ENCODE measurements at places on chromosomes 2 and 18.

- DNase-seq = no peak
Observed at GRCh38 chr2:42858140-42859005, 66.0 kb upstream of the HAAO start.

- no peak for DNase-seq
Observed at GRCh38 chr2:171547720-171548119, 25.4 kb downstream of the CYBRD1 start.

DNA sequence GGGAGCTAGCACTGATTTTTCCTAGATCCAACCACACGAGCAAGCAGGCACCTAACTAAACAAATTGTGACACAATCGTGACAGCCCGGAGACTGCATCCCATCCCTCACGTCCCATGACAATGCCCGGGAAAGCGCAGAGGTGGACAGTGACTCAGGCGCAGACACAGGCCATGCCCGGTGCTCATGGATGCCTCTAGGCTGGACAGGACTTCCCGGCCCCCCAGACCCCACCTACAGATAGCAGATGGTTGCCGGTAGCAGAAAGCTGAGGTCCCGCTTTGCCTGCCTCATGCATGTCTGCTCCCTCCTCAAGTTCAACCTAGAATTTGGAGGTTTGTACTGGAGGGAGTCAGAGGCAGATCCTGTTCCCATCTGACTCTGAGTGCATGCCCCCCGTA, 81.0 kb downstream of the TPO start:
- no peak for DNase-seq

DNA sequence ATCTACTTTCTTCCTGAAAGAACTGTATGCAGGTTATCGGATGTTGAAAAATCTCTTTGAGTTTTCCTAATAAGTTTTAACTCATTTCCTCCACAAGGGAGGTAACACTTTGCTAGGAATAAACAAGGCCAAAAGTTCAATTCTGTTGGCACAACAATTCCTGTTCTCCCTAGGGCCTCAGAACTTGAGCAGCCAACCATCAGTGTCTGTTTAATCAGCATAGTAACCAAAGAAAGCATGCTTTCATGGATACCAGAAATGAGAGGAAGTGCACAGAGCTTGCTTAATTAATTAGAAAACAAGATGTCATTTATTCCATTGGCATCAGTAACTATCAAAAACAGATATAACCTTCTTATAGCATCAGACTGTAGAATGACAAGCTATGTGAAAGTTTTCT, 503.2 kb upstream of the CNTNAP5 start:
- no peak for DNase-seq

DNA sequence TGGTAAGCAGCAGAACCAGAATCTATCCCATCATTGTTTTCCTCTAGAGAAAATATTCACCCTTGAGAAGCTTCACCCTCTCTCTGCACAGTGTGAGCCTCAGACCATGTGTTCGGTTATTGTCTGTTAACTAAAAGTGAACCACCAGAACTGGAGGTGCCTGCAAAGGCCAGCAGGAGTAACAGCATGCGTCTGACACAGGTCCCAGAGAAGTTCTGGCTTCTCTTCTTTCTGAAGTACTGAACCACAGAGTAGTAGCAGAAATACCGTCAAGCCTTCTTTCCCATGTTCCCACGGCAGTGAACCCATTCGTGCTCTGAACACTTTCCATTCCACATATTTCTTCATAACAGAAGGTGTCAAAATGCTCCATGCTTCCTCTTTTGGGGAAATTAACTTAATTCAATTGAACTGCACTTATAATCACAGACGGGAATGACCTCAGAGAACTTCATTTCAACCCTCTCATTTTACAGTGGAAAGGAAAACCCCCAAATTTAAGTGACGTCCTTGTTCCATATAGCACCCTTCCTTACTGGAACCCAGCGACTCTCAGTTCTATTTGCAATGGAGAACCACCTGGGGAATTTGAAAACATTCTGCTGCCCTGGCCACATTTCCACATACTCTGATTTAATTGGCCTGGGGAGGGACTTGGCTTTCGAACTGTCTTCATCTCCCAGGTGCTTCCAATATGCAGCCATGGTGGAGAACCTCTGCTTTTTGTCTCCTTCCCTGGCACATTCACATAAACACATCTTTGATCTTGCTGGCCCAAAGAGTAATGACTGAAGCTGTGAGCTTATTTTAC, 519.1 kb downstream of the RNF144A start:
- no peak for DNase-seq

DNA sequence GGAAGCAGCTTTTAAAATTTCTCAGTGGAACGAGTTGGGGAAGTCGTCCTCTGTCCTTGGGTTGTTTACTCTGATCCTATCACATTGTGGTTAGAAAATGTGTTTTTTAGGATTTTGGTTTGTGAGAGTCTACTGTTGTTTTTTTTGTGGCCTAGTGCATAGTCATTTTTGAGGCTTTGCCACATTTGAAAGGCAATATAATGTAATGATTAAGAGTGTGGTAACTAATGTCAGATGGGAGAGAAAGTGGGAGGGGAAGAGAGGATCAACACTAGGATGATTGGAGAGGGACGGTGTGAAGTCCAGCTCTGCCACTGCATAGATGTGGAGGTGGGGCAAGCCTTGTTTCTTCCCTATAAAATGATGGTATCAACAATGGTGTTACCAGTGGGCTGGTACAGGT, 8.5 kb downstream of the SP140L start:
- DNase-seq = no peak

DNA sequence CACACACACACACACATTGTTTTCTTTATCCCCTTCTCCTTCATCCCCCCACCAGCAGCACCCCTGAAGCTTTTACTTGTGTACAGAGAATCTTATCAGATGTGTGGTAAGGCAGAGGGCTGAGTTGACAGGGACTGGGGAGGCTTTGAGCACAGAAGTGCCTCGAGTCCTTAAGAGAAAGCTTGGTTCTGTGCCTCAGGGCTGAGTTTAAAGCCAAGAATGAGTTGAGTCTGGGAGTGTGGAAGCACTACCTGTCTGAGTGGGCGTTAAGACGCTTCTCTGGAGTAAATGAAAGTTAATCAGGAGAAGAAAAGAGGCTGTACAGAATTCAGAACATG, 2.7 kb downstream of the ID2 start:
- DNase-seq = no peak

DNA sequence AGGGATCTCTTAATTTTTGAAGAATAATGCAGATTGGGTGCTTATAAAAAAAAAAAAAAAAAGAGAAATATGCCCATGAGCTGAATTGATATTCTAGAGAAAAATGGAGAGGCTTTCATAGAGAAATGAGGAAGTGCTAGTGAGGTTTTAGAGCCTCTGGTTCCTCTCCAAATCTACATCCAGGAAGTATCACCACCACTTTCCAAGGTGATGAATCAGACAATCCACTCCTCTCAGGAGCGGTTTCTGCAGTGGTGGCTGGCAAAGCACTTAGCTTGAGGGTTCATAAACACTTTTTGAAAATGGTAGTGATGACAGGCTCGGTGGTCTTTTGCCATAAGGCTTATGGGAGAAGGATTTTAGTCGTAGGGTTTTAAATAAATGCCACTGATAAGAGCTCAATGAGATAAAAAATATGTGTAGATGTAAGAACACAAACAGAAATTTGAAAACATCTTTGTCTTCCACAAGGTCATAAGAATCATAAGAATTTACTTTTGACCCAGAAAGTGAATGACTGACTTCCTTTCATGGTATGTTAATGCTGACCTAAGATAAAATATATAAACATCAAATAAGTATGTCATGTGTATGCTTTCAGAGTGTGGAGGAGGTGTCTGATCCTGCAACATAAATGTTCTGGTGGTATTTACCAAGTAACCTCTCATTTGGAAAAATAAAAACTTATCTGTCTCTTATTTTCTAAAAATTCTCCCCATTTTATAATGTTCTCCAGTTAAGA, 42.1 kb upstream of the DSG1 start:
- DNase-seq = no peak

DNA sequence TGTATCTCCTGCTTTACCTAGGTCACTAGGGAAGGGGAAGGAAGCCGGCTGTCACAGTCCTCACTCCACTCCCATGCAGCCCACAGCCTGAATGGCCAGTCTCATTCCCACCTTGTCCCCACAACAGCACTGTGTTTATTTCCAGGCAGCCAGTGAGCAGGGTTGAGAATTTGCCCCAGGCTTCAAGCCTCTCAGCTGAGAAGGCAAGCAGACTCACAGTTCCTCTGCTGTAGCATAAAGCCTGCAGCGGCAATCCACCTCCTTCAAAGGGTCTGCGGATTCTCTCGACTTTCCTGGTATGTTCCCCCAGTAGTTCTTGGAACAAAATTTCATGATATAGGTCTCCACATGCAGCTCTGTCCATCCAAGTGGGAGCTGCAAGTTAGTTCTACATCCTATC, 262.9 kb upstream of the GULP1 start:
- DNase-seq = no peak

- no peak for DNase-seq
Observed at GRCh38 chr18:57727952-57728807, 74.9 kb downstream of the ATP8B1 start.

DNA sequence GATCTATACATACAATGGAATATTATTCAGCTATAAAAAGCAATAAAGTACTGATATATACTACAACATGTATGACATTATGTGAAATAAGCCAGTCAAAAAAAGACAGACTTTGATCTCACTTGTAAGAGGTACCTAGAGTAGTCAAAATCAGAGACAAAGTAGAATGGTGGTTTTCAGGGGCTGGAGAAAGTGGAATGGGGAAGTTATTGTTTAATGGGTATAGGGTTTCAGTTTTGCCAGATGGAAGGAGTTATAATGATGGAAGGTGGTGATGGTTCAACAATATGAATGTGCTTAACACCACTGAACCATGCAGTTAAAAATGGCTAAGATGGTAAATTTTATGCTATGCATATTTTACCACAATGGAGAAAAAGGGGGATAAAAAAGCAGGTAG, 6.3 kb downstream of the COBLL1 start:
- DNase-seq = no peak

DNA sequence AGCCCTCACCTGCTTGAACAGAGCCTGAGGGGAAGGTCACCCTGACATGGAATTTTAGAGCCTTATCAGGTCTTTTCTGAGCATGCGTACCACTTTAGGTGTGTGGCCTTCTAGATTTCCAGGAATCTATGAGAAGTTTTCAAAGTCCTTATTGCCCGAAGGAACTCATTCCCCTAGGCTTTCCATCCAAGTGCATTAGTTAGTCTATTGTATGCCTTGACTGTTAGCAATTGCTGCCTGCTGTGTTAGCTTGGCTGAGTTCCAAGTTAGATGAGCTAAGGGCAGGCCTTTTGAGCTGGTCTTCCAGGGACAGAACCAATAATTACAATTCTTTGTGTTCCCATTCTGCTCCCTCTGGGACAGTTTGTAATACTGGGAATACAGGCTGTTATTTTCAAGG, 30.8 kb upstream of the PUM2 start:
- DNase-seq = no peak

- no peak for DNase-seq
Observed at GRCh38 chr2:121736140-121736461, 574 bp downstream of the NIFK start.

DNA sequence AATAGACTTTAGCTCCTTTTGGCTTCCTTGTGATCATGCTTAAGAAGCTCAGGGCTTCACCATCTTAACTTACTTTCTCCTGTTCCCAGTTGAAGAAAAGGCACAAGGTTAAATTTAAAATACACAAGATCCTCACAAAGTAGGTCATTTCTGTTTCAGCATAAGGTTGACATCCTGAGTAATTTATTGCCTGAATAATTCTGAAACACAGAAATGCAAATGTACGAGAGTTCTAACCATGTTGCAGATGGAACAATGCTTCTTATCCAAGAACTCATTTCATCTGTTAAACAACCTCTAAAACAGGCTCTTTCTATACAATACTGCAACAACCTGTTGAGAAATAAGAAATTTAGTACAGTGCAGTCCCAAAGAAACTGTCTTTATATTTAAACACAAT, 395.2 kb downstream of the BCL11A start:
- DNase-seq = no peak

DNA sequence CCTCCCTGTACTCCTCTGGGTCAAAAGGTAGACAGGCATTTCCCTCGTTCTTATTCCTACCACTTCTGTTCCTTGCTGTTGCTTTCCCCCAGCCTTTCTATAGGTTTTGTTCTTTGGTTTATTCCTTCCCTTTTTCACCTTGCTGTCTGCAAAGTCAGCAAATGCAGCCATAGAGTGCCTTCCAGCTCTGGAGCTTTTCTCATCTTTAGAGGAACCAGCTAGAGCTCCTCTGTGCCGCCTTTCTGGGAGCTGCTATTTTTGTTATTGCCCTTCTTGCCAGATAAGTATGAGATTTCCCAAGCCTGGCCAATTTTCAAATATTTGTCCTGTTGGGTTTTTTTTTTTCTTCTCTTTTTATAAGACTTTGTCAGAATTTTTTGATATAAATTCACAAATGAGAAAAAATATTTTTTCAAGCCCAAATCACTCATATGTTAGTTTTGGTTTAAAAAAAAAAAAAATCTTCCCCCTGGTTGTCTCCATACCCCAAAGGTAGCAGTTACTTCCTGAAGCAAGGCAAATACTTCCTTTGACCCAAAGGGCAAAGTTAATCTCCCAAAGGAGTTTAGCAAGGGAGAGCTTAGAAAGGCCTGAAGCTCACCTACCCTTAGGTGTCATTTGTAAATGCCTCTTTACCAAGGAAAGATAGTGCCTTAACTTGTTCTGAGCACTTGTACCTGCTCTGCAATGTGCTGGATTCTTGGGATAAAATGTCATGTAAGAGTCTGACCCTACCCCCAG, 5.1 kb upstream of the TTC27 start:
- DNase-seq = no peak

- no peak for DNase-seq
Observed at GRCh38 chr2:236951830-236952475, 133.7 kb upstream of the COPS8 start.

GRCh38 chr18:47113796-47114540, 36.3 kb downstream of the HDHD2 start:
- DNase-seq = no peak

- DNase-seq = peak; percentile 90
Observed at GRCh38 chr2:169798718-169799592, at the start of gene SSB. Gene SSB, plus strand, starts transcription at chr2:169798871. Its CDS starts 2,090 bp downstream, at chr2:169800961.

DNA sequence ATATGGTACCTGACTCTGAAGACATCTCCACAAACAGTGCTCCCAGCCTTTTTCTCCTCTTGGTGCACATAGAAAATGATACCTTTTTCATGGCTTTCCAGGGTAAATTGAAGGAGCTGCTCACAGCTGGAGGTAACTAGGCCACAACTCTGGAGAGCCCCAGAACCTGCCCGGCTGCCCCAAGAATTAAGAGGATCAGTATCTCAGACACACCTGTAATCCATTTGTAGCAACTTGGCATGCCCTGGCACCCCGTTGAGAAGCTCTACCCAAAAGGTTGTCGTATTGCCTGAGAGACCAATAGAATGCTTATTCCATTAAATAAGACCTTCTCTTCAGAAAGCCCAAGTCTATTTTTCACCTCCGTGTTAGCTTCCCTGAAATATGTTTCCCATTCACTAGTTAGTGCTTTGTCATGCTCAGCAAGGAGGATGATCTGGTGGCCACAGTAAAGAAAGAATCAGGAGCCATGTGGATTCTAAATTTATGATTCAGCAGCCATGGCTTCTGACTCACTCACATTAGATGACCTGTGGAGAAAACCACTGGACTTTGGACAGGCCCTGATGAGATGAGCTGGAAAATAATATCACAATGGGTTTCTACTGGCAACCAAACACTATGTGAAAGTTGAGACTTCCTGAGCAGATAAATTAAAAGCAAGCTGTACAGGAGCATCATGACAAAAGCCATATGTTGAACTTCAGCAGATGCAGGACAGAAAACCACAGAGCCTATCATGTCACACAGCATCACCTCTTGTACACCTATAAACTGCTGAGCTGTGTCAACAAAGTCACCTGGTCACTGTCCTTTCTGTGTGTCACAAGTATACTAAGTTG, 253.3 kb upstream of the OSR1 start:
- no peak for DNase-seq
